Progenitor cell of endocrine pancreas (in vitro differentiated cells): ENCODE measurements at places on chromosomes 12 and 14. TPM values are rescaled to one million over a fixed set of nuclear protein-coding genes. Genes with fewer than 3 reads are reported as not detected.

DNA sequence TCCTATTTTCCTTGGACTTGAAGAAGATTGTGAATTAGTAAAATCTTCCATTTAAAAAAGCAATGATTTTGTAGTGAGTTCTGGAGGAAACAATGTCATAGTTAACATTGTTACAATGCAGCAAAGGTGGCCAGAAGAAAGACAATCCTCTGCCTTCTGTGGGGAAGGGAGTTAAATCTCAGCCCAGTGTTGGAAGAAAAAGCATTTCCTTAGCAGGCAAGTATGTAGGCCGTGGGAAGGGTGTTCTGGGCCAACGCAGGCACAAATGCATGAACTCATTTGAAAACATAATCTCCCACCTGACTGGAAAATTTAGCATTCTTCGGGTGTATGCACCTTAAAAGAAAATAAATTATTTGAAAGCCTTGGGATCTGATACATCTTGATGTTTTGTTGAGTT, 258.6 kb downstream of the ADAMTS20 start:
- H3K4me3 ChIP-seq, result no peak overlapping the region
- peaks cover 7% of the 10 kb centered on the region for H3K4me1 ChIP-seq
- no peak for DNase-seq
- no peaks in the 10 kb centered on the region for H3K27me3 ChIP-seq
- no peaks in the 10 kb centered on the region for H3K36me3 ChIP-seq
- H3K27ac ChIP-seq, result no peak overlapping the region

- peaks cover 15% of the 10 kb centered on the region for H3K4me1 ChIP-seq
- peak overlapping the region; percentile 97 for H3K27ac ChIP-seq
- peak overlapping the region; percentile 88 for H3K4me3 ChIP-seq
- peak; percentile 34 for DNase-seq
- peaks cover 11% of the 10 kb centered on the region for H3K36me3 ChIP-seq
Measured at GRCh38 chr12:123389560-123390351, 5.8 kb downstream of the KMT5A start.

The LRP1-AS gene
- not detected in 2 replicates for total RNA-seq

The ZNF641 gene
- 33.5 and 34.2 TPM in 2 replicates for total RNA-seq
